CD4-positive, alpha-beta T cell treated with Interleukin-1 beta for 1 hour (primary cell): ENCODE measurements at places on chromosomes 1 and 21.

DNA sequence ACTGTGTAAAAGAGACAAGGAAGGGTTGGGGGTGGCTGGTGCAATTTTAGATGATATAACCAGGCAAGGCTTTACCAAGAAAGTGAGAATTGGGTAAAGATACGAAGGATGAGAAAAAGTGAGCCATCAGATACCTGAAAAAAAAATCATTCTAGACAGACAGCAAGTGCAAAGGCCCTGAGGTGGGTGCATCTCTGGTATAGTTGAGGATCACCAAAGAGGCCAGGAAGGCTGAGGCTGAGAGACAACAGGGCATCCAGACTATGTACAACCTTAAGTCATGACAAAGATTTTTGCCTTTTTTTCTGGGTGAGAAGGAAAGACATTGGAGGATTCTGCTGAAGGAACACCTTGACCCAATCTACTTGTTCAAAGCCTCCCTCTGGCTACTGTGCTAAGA lies 29.9 kb downstream of the RXRG start:
- DNase-seq: no peak

DNA sequence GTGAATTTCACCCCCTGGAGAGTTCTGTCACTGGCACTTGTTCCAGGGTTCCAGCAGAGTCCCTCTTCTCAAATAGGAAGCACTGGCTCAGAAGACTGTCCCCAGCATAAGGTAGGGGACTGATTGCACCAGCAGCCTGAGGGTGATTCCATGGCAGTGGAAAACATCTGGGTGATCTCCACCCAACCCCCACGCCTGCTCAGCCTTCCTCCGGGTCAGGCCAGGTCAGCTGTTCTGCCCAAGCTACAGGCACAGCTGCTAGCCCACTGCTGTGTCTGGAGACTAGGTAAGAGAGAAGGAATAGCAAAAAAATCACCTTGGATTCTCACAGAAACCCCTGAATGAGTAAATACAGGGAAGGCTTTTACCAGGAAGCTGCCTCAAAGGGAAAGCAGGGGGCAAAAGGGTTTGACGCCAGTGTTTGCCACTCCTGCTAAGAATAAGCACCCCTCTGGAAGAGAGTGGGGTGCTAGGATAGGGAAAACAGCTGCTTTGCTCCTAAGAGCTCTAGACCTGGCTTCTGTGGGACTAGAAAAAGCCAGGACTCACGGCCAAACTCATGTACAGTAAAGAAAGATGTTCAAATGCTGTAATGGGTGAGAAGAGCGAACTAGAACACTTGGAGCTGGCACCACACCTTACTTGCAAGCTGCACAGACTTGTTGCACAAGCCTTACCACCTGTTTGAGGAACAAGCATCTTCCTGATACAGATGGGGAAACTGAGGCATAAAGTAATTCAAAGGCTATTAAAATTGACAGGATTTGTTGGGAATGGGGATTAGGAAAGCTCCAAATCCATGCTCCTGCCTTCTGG lies 1.0 kb upstream of the DENND2D start:
- DNase-seq: no peak

GRCh38 chr1:178506669-178507068 lies 6.2 kb upstream of the TEX35 start:
- DNase-seq: no peak

DNA sequence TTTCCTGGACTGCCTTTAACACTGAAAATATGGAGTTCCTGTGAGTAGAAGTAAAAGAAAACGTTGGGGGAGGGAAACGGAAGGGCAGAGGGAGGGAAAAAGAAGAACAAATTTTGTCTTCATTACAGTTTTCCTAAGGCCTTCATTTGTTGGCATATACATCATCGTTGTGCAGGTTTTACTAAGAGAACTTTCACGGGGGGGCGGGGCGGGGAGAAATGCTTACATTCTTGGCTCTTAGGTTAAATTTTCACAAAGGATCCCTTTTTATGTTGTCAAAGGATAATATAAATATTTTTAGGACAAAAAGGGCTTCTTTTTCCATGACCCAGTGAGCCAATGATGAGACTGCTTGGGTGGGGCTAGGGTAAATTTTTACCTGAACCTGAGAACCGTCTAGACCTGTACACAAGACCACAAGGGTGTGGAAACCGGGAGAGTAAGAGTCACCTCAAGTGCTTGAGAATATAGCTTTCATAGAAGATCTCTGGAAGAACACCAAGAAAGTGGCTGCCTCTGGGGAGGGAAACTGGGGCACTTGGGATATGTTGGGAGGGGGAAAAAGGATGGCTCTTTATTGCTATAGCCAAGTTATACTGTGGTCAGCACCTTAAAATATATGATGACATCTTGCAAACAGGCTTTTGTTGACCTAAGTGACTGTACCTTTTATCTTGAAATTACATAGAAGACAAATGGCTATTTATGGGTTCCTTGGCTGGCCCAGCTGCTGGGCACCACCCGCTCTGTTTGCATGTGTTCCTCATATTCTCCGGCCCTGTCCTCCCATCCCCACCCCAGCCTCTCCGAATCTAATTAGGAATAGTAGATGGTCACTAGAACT lies 2.0 kb upstream of the UTP25 start:
- DNase-seq: no peak

DNA sequence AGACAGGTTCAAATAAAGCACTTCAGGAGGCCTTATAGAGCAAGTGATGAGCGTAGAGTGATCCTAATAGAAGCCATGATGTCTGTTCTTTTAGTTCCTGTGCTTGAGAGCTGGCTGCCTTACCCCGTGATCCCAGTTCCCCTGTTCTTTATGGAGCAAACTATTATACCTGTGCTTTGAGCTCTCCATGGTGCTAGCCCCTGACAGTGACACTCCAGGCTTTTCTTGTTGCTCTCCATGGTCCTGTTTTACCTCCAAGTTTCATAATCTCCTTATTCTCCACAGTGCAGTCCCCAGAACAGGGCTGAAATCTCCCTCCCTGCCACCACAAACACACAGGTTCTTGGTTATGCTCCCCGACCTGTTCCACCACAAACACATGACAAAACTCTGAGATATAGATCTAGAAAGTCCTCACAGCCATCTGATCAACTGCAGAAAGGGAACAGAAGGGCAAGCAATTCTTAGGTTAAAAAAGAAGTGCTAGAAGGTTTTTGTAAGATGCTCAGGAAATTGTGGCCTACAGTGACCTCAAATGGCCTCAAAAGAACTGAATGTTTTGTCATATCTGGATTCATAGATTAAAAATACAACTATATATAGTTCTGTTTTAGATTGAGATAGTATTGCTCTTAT lies 6.0 kb downstream of the CADM3 start:
- DNase-seq: peak; percentile 12

- no peak for DNase-seq
Observed at GRCh38 chr21:21383126-21383525, 384.9 kb downstream of the NCAM2 start.

GRCh38 chr1:150557813-150558212 lies 8.6 kb downstream of the ADAMTSL4 start:
- no peak for DNase-seq

- DNase-seq: no peak
Observed at GRCh38 chr1:150876119-150876454, 312 bp downstream of the ARNT start.

DNA sequence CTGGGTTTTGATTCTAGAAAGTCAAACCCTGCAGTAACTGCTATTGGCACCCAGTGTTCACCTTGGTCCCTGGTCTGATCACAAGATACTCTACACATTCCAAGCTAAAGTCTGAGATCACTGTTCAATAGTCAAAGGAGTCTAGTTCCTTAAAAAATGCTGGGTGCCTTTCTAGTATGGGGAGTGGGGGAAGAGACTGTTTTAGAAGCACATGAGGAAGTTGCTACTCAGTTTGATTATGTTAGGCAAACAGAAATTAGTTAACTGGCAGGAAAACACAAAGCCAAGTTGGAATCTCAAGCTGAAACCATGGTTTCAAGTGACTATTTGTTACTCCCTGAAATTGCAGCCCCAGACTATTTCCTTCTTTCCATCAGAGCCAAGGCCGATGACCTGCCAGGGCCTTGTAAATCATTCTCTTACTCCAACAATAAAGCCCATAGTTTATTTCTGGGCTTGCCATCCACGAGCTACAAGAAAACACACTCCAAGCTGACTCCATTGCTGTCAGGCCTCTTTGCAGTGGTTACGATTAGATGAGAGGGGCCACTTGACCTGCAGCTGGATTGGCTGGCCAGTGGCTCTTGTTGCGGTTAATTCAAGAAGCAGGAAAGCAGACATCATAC lies 21.1 kb upstream of the VTCN1 start:
- no peak for DNase-seq

DNA sequence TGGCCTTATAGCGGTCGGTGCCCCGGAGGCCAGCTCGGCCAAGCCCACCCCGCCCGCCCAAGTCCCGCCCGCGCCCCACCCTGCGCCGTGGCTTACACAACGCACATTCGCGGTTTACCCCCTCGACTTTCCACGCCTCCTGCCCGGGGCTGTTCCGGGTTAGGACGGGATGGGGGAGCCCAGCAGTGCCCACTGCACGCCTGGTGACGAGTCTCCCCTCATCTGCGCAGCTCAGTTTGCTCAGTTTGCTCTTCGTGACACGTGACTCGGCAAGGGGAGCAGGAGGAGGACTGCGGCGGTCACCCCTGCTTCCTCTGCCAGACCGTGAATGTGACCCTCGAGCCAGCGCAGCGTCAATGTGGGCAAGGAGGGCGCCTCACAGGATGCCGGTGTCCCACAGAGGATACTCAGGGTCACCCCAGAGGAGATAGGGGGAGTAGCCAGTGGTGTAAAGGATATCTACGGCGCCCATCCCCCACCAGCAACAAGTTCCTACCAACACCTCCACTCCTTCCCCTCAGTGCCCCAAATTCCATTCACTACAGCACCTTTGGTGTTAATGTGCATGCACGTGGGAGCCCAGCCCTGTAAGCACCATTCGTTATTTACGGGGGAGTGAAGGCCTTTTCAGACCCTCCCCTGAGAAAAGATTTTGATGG lies 350 bp upstream of the S100A6 start:
- DNase-seq: peak; percentile 88

DNA sequence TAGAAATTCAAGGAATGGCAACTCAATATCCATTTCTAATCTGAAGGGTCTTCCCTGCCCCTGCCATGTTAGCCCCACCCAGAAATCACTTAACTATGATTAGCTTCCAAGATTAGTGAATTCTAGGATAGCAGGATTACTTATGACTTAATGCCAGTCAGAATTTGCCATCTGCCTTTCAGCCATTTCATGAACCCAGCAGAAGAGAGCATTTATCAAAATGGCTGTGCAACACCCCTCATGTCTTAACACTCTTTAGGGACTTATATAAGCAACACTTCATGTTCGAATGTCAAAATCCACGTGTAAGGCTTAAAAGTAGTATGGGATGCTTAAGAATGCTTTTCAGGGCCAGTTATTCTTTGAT lies 288.5 kb downstream of the NFIA start:
- no peak for DNase-seq

GRCh38 chr1:212858461-212859265 lies 588 bp downstream of the FLVCR1 start:
- DNase-seq: peak; percentile 23

DNA sequence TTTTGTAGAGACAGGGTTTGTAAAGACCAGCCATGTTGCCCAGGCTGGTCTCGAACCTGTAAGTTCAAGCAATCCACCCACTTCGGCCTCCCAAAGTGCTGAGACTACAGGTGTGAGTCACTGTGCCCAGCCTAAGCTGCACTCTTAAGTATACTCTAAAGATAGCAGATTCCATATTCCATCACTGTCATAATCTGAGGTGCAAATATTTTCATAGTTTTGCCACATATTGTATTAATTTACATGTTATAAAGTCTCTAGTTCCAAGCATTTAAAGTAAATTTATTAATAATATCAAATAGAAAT lies 121.3 kb downstream of the HFM1 start:
- no peak for DNase-seq

DNA sequence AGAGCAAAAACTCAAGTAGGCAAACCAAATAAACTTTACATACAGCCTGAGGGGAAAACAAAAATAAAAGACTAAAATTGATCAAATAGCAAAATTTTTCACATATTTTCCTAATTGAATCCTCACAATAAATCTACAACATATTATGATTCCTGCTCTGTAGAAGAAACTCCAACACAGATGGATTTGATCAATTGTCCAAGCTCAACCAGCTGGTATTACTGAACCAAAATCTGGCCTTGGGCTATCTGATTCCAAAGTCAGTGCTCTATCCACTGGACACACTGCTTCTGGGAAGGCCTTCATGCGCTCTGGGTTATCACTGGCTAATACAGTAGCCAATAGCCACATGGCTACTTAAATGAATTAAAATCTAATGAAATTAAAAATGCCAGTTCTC lies 39.3 kb downstream of the PCNX2 start:
- DNase-seq: no peak

DNA sequence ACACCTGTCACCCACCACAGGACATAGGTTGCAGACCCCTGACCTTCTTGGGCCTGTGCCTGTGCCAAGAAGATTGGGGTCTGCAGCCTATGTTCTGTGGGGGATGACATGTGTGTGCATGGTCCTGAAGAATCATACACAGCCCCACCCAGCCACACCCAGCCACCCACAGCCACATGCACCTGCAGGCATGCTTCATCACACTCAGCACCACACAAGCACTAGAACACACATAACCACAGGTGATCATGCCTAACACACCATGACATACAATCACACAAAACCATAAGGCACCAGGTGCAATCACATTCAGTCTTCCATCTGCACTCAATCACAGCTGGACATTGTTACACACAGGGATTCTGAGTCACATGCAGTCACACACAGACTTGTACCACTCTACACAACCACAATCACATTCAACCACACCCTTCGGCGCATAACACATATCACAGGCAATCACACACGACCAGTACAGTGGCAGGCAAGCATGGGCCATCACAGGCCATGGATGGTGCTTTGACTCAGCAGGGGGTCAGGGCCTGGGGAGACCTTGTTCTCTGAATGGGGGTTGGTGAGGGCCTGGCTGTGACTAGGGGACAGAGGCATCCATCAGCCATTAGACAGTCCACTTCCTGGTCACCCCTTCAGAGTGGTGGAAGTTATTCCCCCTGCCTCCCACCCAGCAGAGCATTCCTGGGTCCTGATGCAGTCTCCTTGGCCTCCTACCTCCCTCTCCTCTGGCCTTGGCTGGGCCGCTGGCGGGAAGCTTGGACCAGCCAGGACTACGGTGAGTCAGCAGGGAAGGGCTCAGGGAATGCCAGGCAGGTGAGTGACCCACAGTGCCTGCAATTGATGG lies 44.3 kb upstream of the EPS8L3 start:
- DNase-seq: no peak

DNA sequence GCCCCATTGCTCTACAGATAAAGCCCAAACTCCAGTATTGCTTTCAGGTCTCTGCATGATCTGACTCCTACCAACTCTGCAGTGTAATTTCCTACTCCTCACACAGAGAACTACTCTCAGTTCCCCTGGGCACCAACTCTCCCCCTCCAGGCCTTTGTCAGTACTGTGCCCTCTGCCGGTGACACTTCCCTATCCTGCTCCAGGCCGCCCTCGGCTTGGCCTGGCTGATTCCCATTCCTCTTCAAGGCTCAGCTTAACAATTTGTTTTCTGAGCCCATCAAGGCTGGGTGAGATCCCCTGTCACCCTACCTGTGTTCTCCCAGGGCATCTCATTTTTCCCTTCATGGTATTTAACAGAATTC lies 2.6 kb downstream of the SLAMF8 start:
- DNase-seq: peak; percentile 13
